RWPE2 (cell line): ENCODE measurements at places on chromosomes 3 and 15.
A peak's percentile ranks its signal among the peaks of the same experiment; 100 is the strongest.

- H3K27me3 ChIP-seq, result no peaks in the 10 kb centered on the region
- H3K27ac ChIP-seq, result no peak overlapping the region
- H3K36me3 ChIP-seq, result no peaks in the 10 kb centered on the region
These were observed 199.8 kb downstream of the XXYLT1 start for GRCh38 chr3:195071011-195071728.

GRCh38 chr15:76376029-76376428 lies 39.5 kb downstream of the ISL2 start:
- H3K36me3 ChIP-seq, result no peaks in the 10 kb centered on the region
- DNase-seq, result no peak
- no peak overlapping the region for H3K4me3 ChIP-seq
- no peak overlapping the region for H3K27ac ChIP-seq
- no peaks in the 10 kb centered on the region for H3K27me3 ChIP-seq
- no peaks in the 10 kb centered on the region for H3K4me1 ChIP-seq

DNA sequence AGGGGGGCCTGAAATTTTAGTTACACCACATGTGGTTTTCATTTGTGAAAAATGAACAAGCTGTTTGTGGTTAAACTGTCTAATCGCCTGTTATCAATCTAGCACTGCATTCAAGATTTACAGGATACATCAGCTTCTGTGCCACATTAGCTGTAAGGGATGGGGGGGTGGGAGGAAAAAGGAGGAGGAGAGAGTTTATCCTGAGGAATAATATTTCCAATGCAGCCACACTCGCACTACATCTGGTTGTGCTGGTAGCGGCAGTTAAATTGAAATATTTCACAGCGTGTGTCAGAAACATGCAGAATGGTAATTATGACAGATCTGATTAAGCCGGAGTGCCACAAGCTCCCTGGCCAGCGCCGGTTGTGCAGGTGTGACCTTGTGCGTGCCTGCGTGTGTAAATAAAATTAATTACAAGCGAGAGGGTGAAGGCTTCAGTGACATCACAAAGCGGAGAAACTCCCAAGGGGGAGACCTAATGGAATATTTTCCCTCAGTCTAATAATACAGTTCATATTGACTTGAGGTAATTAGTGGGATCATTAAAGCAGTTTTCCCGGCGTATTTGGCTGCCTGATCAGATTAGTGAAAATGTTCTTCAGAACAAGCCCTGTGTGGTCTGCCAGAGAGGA lies 55.5 kb downstream of the SATB1 start:
- no peaks in the 10 kb centered on the region for H3K4me1 ChIP-seq
- H3K36me3 ChIP-seq, result no peaks in the 10 kb centered on the region
- H3K4me3 ChIP-seq, result no peak overlapping the region
- H3K27ac ChIP-seq, result no peak overlapping the region
- no peak for DNase-seq
- H3K27me3 ChIP-seq, result no peaks in the 10 kb centered on the region

DNA sequence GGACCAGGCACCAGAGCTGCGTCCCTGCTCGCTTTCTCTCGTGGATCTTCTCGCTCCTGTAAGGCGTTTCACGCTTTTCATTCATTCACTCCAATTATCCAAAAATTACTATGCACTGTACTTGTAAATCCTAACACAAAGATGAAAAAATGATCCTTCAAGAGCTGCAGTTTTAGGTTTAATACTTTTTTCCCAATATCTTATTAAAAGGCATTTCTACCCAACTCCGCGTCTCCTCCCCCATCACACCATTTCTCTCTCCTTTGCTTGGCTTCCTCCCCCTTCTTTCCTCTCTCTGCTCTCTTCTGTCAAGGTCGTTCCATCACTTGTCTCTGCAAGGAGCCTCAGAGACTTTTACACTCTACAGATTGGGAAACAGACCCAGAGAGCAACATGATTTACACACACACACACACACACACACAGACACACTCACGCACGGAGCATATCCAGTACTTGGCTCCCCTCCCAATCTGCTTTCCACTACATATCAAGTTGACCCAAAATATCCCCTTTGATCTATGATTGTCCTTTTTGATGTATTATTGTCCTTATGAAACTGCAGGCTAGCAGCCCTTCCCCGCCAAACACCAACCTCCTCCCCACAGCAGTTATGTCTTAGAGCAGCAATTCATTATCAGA lies 479 bp upstream of the CLDN1 start:
- DNase-seq, result no peak
- peaks cover 34% of the 10 kb centered on the region for H3K4me1 ChIP-seq
- H3K27me3 ChIP-seq, result no peaks in the 10 kb centered on the region

DNA sequence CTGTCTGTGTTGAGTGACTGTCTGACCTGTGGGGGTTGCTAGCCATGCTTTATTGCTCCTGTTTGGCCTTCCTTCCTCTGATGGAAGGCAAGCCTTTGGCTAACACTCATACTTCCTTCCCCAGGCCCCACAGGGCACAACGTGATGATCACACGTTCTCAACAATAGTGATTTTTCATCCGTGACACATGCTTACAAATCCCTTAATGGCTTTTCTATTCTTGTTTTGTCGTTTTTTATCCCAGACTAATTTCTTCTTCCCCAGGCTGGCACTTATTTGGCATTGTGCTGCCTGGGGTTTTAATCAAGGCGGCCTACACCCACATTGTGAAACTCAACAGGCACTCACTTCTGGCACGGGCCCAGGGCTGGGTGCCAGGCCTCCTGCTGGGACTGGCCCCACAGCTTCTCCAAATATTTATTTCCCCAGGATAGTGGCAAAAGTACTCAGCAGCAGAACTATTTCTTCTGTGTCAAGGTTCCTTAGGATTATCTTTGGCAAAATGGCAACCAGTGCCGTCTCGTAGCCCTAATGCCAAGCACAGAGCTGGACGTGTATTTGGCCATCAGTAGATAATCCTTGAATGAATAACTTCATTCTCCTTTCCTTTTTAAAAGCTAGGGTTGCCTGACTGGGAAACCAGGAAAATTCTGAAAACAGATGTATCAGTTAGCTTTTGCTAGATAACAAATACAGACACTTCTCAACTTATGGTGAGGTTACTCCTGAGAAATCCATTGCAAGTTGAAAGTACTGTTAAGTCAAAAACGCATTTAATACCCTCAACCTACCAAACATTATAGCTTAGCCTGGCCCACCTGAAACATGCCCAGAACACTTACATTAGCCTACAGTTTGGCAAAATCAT lies 30.6 kb downstream of the CMTM7 start:
- H3K4me1 ChIP-seq, result peaks cover 36% of the 10 kb centered on the region
- no peaks in the 10 kb centered on the region for H3K27me3 ChIP-seq
- DNase-seq, result peak; percentile 95
- H3K4me3 ChIP-seq, result no peak overlapping the region
- no peaks in the 10 kb centered on the region for H3K36me3 ChIP-seq

DNA sequence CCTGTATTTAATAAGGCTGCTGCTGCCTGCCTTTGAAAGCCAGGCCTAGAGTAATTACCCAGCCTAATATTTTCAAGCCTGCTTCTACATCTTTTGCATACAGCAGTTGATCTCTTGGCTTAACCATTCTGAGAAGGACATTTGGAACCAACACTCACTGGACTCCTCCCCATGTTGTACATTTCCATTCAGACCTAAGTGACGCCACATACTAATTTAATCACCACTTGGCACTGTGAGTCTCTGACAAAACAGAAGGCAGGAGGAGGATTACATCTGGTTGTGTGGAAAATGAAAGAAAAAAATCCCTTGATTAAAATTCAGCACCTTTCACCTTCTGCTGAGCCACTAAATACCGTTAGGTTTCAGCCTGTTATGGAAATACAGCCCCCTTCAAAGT lies 102.2 kb upstream of the ARRDC4 start:
- no peak for DNase-seq
- H3K27ac ChIP-seq, result no peak overlapping the region
- H3K4me3 ChIP-seq, result no peak overlapping the region
- no peaks in the 10 kb centered on the region for H3K4me1 ChIP-seq

DNA sequence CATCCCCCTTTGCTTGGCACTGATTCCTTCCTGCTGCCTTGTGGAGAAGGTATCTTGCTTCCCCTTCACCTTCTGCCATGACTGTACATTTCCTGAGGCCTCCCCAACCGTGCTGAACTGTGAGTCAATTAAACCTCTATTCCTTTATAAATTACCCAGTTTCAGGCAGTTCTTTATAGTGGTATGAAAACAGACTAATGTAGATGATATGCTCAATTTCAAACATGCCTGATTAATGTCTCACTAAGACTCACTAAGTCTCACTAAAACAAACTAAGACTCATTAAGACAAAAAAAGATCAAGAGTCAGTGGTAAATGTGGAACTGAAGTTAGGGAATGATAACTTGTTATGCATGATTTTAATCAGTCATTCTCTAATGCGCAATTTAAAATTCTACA lies 606.6 kb downstream of the RBMS3 start:
- H3K4me1 ChIP-seq, result no peaks in the 10 kb centered on the region
- H3K27me3 ChIP-seq, result no peaks in the 10 kb centered on the region
- no peak overlapping the region for H3K4me3 ChIP-seq
- no peak for DNase-seq
- H3K36me3 ChIP-seq, result no peaks in the 10 kb centered on the region

GRCh38 chr3:112497897-112498548 lies 1.2 kb downstream of the BTLA start:
- no peaks in the 10 kb centered on the region for H3K36me3 ChIP-seq
- H3K4me3 ChIP-seq, result no peak overlapping the region
- DNase-seq, result no peak
- no peaks in the 10 kb centered on the region for H3K27me3 ChIP-seq
- H3K27ac ChIP-seq, result no peak overlapping the region

DNA sequence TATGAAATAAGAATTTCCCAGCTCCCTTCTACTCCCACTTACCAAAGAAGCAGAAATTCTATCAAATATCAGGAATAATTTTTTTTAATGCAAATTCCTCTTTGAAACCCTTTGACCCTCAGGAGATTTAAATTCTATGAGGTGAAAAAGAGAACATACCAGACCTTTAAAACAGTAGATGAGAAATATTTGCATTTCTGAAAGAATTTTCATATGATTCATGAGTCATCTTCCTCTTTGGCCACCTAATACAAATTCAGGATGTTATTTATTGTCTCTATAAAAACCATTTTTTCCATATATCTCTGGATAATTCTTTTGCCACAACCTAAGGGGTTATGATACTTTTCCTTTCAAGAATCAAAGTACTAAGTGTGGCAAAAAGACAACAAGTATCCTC lies 67.3 kb upstream of the ST3GAL6 start:
- peak overlapping the region; percentile 63 for H3K27ac ChIP-seq
- peaks cover 5% of the 10 kb centered on the region for H3K4me1 ChIP-seq
- no peaks in the 10 kb centered on the region for H3K27me3 ChIP-seq

- peak overlapping the region; percentile 52 for H3K27ac ChIP-seq
- no peak for DNase-seq
- H3K4me3 ChIP-seq, result no peak overlapping the region
- peaks cover 38% of the 10 kb centered on the region for H3K36me3 ChIP-seq
- no peaks in the 10 kb centered on the region for H3K27me3 ChIP-seq
- peaks cover 16% of the 10 kb centered on the region for H3K4me1 ChIP-seq
These were observed 45.0 kb downstream of the SENP2 start for GRCh38 chr3:185631108-185631507.

- DNase-seq, result no peak
- H3K36me3 ChIP-seq, result no peaks in the 10 kb centered on the region
- no peaks in the 10 kb centered on the region for H3K4me1 ChIP-seq
These were observed 295.4 kb upstream of the NR2F2 start for GRCh38 chr15:96035091-96035490.

DNA sequence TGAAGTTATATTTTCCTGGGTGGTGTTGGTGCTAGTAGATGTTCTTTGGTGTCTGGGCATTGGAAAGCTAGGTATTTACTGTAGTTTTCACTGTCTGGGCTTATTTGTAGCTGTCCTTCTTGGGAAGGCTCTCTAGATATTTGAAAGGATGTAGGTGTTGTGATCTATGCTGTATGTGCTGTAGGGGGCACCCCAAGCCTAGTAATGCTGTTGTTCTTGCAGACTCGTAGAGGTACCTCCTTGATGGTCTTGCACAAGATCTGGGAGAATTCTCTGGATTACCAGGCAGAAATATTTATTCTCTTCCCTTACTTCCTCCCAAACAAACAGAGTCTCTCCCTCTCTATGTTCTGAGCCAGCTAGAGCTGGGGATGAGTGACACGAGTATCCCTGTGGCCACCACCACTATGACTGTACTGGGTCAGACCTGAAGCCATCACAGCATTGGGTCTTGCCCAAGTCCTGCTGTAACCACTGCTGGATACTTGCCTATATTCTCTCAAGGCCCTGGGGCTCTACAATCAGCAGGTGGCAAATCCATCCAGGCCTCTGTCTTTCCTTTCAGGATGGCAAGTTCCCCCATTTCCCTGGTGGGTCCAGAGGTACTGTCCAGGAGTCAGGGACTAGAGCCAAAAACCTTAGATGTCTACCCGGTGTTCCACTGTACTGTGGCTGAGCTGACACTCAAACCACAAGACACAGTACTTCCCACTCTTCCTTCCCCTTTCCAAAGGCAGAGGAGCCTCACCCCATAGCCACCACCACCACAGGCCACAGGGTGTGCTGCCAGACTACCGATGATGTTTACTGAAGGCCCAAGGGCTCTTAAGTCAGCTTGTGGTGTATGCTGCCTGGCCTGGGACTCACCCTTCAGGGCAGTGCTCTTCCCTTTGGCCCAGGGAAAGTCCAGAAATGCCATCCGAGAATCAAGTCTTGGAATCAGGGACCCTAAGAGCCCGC lies 195.2 kb upstream of the DPPA4 start:
- no peak overlapping the region for H3K27ac ChIP-seq
- no peak overlapping the region for H3K4me3 ChIP-seq
- no peaks in the 10 kb centered on the region for H3K36me3 ChIP-seq
- no peaks in the 10 kb centered on the region for H3K27me3 ChIP-seq
- no peak for DNase-seq

DNA sequence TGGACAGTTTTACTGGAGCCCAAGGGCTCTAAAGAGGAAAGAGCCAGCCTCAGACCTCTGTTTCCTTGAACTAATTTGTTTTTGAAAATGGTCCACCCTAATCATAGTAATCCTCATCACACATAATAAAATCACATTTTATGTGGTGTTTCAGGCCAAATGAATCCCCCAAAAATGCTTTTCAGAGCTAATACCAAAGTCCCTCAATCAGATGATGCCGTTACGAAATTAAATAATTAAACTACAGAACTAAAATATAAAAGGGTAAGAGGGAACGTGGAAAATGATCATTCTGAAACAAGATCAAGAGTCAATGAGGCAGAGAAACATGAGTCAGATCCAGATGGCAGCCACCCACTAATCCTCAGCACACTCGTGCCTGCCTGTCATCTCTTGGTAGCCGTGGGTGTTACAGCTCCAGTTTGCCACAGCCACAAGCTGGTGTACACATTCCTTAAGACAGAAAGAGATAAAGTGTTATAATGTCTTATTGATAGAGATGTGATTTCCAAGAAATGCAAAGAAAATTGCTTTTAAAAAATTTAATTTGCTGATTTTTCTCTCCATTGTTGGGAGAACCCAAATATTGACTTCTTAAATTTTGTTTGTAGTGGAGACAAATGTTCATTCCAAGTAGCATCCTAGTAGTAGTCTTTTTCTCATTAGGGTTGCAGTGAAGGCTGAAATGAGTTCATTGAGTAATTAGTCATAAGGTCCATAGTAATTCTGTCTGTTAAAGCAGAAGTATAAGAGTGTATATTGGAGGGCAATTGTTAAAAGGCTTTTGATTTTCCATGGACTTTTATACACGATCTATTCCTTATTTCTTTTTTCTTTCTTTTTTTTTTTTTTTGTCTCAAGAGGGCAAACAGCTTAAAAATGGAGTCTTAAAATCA lies 104.2 kb downstream of the AGBL1 start:
- H3K27me3 ChIP-seq, result peaks cover 42% of the 10 kb centered on the region
- H3K4me1 ChIP-seq, result no peaks in the 10 kb centered on the region
- H3K27ac ChIP-seq, result no peak overlapping the region
- H3K36me3 ChIP-seq, result no peaks in the 10 kb centered on the region
- DNase-seq, result no peak
- no peak overlapping the region for H3K4me3 ChIP-seq
